ENCODE measurements at places on chromosomes 4 and X.

DNA sequence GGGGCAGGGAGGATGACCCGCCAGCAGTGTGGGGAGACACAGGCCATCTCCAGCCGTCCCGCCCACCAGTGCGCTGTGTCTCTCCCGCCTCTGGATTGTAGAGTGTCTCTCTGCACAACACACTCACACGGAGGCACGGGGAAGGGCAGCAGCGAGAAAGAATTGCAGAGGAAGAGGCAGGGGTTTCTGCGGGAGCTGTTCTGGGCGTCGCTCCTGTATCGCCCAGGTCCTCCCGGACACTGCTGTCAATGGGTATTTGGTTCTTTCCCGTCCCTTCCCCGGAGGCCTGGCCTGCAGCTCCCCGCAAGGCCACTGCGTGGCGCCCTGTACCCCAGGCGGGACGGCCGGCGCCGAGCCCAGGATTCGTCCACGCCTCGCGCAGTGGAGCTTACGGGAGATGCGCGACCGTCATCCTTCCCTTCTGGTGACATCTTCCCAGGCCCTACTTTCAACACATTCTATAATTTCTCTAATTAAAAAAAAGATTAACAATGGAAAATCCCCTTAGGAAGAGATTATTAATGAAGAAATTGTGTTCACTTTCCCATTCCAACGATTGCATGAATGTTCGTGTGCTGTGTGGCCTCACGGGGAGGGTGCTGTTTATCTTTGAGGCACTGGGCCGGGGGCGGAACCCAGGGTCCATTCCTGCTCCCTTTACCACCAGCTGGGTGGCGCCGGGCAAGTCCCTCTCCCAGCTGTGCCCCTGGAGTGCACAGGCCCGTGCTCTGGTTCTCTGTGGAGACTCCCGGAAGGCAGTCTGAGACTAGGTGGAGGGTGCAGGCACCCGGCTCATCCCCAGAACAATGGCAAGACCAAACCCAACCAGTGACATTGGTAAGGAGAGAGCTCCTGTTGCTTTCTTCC lies 95.7 kb downstream of the CPZ start:
- no peak for DNase-seq

GRCh38 chr4:79688691-79689090 lies 280.7 kb upstream of the GK2 start:
- DNase-seq: no peak

GRCh38 chr4:8247047-8247930 lies 22.3 kb upstream of the HTRA3 start:
- DNase-seq: no peak

- no peak for DNase-seq
Measured at GRCh38 chr4:123403080-123403604, 6.5 kb downstream of the SPRY1 start.

Measured in AML-193 (cell line).